CMK (cell line): ENCODE measurements at places on chromosomes 4 and X.
A peak's percentile ranks its signal among the peaks of the same experiment; 100 is the strongest.

- DNase-seq = no peak
These were observed 1.9 kb upstream of the STOX2 start for GRCh38 chr4:183903021-183903760.

GRCh38 chrX:136865270-136866158 lies 15.0 kb downstream of the RBMX start:
- DNase-seq = no peak

DNA sequence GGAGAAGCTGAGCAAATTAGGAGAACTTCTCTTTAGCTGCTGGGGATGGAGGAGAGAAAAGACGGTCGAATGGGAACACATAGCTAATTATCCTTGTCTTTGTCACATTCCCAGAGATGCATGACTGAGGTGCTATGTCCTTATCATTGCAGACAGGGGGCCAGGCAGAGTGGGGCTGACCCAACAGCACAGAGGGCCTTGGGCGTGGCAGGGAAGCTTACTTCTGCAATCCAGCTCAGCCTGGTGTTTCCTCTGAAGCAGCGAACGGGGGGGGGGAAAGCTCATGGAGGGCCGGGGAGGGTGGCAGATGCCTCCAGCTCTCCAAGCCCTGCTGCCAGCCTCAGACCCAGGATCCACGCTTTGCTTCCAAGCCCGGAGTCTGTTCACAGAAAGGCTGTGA lies 50.8 kb upstream of the HOPX start:
- no peak for DNase-seq

GRCh38 chr4:118344801-118345200 lies 8.0 kb downstream of the PRSS12 start:
- no peak for DNase-seq

- no peak for DNase-seq
These were observed 13.0 kb upstream of the HELT start for GRCh38 chr4:185005219-185005819.

DNA sequence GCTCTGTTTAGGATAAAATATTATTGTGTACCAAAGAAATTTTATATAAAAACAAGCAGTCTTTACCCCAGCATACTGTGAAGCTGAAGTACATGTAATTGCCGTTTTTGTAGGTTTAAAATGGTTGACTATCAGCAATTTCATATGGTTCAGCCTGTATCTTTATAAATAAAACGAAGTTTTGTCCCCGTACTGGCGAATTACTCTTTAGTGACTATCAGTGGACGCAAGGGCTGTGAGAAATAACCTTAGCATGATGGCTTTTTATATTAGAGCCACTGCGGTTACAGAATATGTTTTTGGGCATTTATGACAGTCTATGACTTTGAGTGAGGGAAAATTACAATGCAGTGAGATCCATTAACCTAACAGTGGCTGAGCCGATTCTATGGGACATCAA lies 1.2 kb downstream of the GPM6B start:
- DNase-seq = no peak

DNA sequence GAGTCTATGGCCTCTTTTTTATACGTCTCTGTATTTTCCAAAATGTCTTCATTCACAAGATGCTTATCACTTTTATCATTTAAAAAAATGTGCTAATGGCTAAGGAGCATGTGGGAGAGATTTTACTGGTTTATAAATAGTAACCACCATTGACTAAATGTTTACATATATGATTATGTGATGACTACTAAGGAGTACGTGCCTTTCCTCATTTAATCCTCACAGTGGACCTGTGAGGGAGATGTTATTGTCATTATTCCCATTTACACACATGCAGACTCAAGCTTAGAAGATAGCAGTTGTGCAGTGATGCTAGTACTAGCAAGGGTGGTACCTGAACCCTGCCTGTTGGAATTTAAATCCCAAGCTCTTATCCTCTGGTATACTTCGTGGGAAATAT lies 2.4 kb downstream of the SRD5A3 start:
- DNase-seq = no peak

DNA sequence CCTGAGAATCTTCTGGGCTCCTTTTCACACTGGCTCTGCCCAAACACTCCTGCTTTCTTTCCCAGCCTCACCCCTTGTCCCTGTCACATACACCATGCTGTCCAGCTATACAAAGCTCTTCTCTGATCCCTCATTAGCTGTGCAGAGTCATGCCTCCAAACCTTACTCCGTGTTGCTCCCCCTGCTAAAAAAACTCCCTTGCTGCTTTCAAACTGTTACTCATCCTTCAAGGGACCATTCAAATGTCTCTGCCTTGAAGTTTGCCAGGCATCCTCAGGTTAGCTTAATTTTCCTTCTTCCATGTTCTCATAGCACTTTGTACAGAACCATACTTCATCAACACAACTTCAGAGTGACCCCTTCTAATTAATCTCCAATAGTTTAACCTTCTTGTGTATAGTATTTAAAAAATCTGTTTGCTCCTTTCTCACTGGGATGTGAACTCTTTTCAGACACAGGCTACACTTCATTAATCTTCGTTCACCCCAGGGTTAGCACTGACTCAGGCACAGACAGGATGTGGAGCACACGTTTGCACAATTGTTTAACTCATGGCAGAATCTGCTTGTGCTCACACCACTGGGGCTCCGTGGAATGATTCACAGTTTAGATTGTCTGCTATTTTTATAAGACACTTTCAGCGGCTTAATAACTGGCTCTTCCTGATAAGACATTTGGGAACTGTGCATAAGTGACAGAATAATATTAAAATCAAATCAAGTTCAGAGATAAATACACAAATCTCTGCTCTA lies 21.4 kb upstream of the SEL1L3 start:
- DNase-seq = no peak

DNA sequence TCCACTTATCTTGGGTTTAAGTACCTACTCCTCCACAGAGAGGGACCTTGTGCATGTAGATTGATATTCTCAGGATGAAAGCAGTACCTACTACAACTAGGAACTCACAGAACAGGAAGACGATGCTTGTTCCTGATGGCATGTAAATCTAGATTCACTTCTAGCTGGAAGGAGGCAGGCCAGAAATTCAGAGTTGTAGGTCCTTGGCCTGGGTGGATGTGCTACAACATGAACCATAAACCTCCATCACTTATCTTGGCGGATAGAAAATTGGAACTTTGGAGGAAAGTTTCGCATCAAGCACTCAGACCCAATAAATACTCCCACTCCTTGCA lies 9.3 kb upstream of the SMIM20 start:
- DNase-seq = no peak

DNA sequence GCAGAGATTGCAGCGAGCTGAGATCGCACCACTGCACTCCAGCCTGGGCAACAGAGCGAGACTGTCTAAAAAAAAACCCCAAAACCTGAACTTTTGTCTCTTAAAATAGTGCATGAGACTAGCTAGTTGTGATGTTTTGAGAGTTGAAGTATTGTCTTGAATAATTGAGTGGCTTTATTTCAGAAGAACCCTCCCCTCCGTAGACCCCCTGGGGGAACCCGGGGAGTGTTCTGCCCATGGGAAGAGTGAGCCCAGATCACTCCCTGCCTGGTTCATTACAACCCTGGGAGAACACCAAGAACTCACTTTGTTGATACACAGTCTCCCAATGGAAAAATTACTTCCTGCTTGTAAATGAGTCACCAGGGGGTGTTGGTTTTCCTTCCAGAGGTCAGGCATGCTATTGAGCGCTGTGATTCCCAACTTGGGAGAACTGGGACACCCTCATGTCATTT lies 65.3 kb upstream of the SHISA3 start:
- DNase-seq = no peak

GRCh38 chr4:95551653-95552052 lies 2.9 kb upstream of the UNC5C start:
- DNase-seq = no peak

- no peak for DNase-seq
These were observed 32.3 kb downstream of the MED28 start for GRCh38 chr4:17646693-17647092.

GRCh38 chr4:17670423-17670822 lies 56.0 kb downstream of the MED28 start:
- DNase-seq = no peak

DNA sequence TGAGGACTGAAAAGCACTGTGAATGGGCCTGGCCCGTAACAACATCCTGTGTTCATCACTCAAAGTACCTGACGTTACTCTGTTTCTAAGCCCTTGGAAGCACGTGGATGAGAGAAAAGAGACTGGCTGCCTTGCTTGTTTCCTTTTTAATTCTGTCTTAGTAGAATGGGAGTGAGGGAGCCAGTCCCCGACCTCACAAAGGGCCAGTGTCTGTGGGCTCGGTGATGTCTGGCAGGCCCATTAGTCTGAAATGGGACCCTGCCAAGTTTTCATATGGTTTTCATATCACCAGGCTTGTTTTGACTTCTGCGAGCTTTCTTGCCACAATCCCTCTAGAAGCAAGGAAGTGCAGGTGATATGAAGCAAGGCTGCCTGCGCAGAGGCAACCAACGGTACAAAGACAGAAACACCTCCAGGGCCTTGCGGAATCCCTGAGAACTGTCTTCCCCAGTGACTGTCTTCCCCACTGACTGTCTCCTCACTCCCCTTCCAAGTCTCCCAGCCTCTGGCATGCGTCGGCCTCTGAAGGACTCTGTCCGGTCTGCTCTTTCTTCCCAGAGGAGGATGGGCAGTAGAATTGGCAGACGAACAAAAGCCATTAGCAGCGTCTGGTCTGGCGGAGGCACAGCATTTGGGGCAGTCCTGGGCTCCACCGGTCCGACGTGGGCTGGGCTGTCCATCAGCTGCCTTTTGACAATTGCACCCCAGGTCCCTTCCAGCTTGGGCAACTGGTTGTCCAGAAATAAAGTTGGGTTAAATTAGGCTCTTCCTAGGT lies 20.2 kb upstream of the RASL11B start:
- no peak for DNase-seq

- DNase-seq = peak; percentile 40
These were observed 20.1 kb upstream of the ARAF start for GRCh38 chrX:47540754-47541538.

DNA sequence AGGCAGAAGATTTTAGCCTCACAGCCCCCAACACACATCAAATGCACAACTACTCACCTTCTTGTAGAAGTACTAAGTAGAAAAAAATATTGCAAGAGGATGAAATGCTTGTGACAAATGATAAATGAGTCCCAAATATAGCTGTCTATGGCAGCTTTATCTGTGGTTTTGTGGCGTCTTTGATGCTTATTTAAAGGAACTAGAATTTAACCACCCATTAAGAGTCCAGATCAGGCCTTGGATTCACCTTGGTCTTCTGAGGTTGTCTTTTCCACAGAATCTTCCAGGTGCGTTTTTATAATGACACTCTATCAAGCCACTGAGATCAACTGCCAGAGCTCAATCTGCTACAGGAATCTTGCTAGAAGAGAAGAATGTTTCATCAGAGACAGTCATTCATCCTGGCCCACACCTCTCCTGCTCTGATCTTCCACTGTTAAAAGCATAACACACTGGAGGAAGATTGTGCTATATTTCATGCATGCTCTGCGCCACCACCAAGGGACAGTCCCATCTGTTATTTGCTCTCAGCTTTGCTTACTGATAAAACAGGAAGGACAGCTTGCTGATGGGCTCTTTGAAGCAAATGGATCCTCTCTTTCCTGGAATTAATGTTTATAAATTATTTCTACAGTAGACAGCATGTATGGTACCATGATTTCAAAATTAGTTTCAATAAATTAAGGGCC lies 144.1 kb downstream of the SLC7A11 start:
- no peak for DNase-seq

DNA sequence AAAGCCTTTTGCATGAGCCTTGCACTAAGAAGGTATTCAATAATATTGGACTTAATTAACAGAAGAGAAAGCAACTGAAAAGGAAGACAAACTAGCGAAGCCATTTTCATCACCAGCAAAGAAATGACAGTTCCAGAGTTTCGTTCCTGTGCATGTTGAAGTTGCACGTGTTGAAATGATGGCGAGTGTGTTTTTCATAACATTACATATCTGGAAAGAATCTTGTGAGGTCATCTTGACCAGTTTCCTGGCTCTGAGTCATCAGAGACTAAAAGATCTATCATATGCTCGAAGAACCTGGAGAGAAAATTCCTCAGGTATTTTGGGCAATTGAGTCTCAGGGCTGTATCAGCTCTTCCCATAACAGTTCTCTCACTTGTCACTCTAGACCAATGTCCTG lies 106.2 kb upstream of the MAML3 start:
- DNase-seq = no peak

DNA sequence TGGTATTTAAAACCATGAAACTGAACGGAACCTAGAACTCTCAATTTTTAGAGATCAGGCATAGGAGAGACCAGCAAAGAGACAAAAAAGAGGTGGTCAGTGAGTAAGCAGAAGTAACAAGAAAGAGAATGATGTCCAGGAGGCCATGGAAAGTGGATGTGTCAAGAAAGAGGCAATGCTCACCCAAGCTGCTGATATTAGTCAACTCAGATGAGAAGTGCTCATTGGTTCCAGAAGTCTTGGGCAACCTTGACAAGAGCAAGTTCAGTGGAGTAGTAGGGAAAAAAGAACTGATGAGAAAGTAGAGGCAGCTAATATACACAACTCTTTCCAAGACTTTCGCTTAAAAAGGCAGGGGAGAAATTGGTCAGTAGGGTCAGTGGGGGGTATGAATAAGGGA lies 23.0 kb upstream of the CCDC149 start:
- no peak for DNase-seq

- no peak for DNase-seq
These were observed 160.3 kb upstream of the ZIC3 start for GRCh38 chrX:137405449-137406140.

- DNase-seq = no peak
These were observed 1.5 kb downstream of the RBPJ start for GRCh38 chr4:26322346-26322745.
